Left renal pelvis (tissue), 4 donors: ENCODE measurements at places on chromosomes 4 and X.

- DNase-seq, result no peak
Measured at GRCh38 chr4:14084598-14084997, 457.1 kb upstream of the BOD1L1 start.

DNA sequence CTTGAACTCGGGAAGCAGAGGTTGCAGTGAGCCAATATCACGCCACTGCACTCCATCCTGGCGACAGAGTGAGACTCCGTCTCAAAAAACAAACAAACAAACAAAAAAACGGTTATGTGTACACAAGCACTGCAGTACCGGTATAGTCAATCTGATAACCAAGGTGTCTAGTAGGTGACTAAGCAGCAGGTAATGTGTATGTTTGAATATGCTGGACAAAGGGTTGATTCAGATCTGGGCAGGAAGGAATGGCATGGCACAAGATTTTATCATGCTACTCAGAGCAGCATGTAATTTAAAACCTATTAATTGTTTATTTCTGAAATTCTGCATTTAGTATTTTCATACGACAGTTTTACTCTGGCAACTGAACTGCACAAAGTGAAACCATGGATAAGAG, 41.7 kb downstream of the MAGEC1 start:
- DNase-seq, result no peak

DNA sequence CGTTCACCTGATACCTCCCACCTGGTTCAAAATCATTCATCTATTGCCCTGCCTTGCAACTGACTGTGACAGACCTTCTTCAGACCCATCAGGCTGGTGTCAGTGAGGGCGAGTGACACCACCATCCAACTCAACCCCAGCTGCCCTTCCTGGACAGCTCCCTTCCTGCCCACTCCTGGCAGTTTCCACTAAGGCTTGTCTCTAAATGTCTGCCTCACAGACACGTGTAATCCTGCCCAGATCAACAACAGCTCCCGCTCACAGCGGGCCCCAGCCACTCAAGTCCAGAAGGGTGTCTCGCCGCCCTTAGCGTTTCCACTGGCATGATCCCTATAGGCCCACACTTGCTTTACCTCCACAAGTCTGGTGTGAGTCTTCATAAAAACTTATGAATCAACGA, 28.9 kb downstream of the ACSL1 start:
- no peak for DNase-seq

DNA sequence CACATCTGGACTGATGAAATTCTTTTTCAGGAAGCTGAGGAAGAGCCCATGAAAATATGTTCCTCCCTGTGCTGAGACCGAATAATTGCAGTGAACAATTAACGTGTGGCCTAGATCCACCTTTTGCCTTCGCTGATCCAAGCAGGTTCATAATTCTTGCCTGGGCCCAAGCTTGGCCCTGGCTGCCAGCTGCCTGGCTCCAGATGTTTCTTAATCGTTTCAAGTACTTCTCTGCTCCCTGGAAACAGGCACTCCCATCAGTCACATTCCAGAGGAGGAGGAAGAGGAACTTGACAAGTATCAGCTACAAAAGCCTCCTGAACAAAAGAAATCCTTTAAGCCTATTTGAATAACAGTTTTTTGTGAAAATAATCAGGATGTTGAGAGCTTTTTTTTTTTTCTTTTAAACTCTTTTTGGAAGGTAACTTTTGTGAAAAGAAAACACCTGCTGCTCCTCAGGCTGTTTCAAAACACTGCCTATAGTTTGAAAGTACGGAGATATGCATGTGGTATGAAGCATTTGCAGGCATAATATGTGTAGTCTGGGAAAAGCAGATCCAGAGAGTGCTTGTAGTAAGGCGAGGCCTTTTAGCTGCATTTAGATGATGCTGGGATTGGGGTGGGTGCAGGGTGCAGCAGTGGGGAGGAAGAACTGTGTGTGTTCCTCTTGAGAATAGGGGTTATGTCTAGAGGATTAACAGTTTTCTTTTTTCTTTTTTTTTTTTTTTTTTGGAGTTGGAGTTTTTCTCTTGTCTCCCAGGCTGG, 154.4 kb downstream of the PTTG2 start:
- DNase-seq, result no peak

DNA sequence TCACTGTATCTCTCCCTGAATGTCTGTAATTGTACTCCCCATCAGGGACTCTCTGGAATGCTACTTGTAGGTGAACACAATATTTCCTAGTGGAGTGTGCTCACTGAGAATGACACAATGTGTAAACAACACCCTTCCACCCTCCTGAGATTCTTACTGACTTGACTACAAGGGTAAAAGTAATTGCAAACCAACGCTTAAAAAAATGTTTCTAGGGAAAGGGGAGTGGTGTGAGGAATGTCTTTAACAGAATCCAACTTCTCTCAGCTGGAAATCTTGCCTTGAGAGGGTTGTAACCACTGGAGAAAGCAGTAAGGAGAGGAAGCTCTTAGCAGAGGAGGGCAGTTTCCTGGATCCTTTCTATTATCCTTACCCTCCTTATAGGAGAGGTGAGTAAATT, 5.1 kb upstream of the RAPGEF2 start:
- DNase-seq, result no peak

- DNase-seq, result no peak
Measured at GRCh38 chr4:8351931-8352367, 82.4 kb downstream of the HTRA3 start.
